ENCODE measurements at places on chromosomes 2 and 18. TPM values are rescaled to one million over a fixed set of nuclear protein-coding genes. Genes with fewer than 3 reads are reported as not detected.
A peak's percentile ranks its signal among the peaks of the same experiment; 100 is the strongest.

The CD8B2 gene
- not detected for total RNA-seq

The CAPN13 gene
- not detected for total RNA-seq

The MLPH gene
- 73.5 TPM for total RNA-seq

The TUBA4B gene
- not detected for total RNA-seq

The TAF1B gene
- 4.2 TPM for total RNA-seq

GRCh38 chr2:233011268-233011650, 1.8 kb downstream of the NGEF start:
- DNase-seq: no peak

DNA sequence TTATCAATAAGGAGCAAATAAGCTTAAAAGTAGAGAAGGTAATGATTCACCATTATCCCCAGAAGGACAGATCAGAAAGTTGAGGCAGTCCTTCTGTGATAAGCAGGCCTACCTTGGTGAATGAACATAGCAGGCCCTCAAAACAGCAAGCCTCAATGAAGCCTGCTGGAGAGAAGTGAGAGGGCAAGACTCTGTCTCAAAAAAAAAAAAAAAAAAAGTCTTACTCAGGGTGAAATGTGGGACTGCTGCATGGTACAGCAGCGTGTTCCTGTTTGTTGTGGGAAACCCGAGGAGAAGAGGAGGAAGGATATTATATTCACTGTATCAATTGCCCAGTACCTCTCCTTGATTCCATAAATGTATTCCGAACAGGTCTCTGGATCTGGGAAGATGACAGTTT, 8.7 kb upstream of the HAT1 start:
- DNase-seq: no peak

DNA sequence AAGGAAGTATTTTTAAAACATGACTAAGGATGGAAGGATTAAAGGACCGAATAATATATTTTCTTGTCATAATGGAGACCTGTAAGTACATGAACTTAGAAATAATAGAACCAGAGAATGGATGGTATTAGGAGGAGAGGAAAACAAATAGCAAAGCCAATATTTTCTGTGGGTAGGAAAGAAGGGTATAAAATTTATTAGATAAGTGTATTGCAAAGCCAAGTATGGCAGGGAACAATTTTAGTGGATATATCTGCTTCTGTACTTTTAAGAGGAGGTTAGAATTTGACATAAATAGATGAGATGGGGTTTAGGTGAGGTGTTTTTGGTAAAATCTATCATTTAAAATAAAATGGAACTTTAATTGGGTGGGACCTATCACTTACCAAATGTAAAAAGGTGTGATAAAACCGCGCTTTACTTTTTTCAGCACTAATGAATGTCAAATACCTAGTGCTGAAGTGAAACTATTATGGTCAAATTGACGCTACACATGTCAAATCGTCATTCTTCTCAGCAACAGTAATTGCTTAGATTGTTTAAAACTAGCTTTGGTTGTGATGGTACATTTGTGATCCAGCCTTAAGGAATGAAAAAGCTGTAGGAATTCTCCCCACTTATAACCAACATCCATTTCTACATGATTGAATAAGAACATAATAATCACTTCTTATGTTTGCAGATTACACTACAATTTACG, 78.1 kb upstream of the ZEB2 start:
- no peak for DNase-seq

DNA sequence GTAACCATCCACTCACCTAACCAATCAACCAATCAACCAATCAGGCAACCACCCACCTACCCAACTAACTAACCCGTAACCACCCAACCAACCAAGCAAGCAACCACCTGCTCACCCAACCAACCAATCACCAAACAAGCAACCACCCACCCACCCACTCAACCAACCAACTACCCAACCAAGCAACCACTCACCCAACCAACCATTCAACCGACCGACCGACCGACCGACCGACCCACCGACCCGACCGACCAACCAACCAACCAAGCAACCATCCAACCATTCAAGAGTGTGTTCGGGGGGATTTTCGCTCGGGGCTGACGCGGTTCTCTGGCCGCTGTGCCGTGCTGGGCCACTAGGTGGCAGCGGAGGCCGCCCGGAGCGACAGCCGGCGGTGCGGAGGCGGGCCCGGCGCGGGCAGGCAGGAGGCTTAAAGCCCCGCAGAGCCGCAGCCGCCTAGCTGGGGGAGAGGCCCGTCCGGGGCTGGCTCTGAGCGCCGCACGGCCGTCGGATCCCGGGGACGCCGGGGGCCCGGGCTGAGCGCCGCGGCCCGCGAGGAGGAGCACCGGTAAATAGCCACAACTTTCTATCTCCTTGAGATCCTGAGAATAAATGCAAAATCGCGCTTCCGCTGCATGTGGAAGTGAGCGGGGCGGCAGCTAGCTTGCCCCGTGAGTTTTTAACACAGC, at the start of gene MC5R:
MC5R (plus strand) TSS at position 443 of the 689 bp plus-strand sequence. CDS start 1,617 bp downstream, outside the sequence.
- peak; percentile 61 for DNase-seq

- no peak for DNase-seq
Observed at GRCh38 chr18:47204908-47205522, 28.9 kb upstream of the IER3IP1 start.

DNA sequence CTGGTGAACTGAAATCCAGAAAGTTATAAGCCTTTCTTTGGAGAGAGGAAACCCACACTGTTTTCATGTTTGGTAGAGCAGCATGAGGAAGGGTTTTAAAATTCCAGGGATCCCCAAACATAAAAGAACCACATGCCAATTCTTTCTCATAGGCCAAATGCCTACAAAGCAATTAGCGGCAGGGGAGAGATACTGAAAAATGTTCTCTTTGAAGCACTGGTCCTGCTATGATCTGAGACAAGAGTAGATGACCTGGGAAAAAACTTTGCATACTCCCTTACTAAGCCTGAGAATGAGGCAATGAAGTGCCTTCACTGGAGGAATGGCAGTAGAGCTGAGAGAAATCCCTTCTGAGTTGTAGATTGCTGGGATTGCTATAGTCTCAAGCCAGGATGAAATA, 1261.7 kb downstream of the DSC3 start:
- no peak for DNase-seq

DNA sequence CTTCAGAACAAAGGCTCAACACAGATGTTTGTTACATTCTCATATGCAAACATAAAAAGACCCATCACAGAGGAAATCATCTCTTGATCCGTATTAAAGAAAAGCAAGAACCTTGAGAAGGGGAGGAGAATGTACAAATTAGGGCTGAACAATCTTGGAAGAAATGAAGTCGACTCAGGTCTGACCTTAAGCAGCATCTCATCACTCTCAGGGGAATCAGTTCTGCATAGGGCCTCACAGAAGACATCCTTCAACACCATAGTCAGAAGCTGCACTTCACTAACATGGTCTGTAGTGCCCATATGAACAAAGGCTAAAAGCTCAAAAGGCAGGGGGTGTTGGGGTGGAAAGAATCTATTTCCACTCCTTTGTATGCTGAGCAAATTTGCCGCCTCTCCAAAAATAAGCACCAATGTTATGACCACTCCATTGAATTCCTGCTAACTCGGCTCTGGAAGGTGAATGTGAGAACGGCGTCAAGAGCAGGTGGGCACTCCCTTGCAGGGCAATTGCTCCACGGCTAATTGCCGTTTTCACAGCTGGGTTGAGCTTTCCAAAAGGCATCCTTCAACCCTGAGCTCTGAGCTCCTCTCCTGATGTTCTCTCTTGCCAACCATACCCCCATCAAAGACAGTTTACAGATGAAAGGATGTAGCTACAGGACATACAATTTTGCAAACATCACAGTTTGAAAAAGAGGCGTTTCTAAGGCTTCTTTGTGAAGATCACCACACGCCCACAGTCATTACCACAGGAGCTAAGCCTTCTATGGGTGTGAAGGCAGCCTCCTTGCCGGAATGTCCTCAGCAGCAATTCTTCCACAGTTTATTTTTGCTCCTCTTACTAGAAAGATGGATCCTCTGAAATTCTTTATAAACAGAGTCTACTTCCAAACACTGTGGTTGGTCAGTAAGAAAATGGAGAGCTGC, 10.0 kb downstream of the KLF7 start:
- DNase-seq: no peak

DNA sequence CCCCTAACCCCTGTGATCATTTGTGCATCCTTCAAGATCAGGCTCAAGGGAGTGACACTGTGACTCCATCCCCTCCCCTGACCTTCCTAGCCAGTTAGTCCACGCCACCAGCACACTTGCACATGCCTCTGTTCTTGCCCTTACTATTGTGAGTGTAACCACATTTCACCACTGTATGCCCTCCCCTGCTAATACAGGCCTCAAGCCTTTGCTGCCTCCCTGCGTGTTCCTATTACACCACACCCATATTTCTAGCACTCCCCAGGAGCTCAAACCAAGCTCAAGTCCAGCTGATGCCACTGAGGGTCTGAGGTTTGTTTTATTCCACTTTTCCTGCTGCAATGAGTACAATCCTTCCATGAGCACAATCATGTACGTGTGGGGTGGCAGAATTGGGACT, 288.9 kb upstream of the FBXO11 start:
- no peak for DNase-seq

GRCh38 chr2:178177066-178177679, 17.1 kb upstream of the OSBPL6 start:
- DNase-seq: no peak

DNA sequence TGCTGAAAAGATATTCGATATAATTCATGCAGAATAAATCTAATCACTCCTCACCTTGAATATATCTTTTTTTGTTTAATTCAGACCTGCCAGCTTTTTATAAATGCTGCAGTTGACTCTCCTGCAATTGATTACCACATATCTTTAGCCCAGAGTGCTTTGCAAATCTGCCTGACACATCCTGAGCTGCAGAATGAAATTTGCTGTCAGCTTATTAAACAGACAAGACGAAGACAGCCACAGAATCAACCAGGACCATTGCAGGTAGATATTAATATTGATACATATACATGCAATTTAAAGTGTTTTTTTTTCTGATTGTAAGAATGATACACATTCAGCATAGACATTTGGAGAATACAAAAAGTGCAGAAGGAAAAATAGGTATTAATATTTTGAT, 35.6 kb upstream of the DYNC2LI1 start:
- no peak for DNase-seq
